ENCODE measurements at places on chromosomes 3 and 15. TPM values are rescaled to one million over a fixed set of nuclear protein-coding genes. Genes with fewer than 3 reads are reported as not detected.

The TF gene
- polyA plus RNA-seq = 7.9 TPM

The CD80 gene
- 0.20 TPM for polyA plus RNA-seq

The GPR27 gene
- 8.7 TPM for polyA plus RNA-seq

The HCN4 gene
- 1.2 TPM for polyA plus RNA-seq

The COL6A5 gene
- 0.07 TPM for polyA plus RNA-seq

The TUSC7 gene
- not detected for polyA plus RNA-seq

The GRK7 gene
- polyA plus RNA-seq = 0.18 TPM

The AGBL1 gene
- 0.18 TPM for polyA plus RNA-seq

The EEF1AKMT4 gene
- polyA plus RNA-seq = 2.2 TPM

The WDR72 gene
- 82.4 TPM for polyA plus RNA-seq

The TTLL13 gene
- 0.45 TPM for polyA plus RNA-seq

The IQCB1 gene
- 41.8 TPM for polyA plus RNA-seq

The CFAP92 gene
- 1.7 TPM for polyA plus RNA-seq

The BFSP2 gene
- polyA plus RNA-seq = 0.33 TPM

The FEZF2 gene
- polyA plus RNA-seq = not detected

The TRANK1 gene
- polyA plus RNA-seq = 9.9 TPM

The RASL12 gene
- 6.1 TPM for polyA plus RNA-seq

The HMG20A gene
- 77.0 TPM for polyA plus RNA-seq

The ACTC1 gene
- polyA plus RNA-seq = 1.0 TPM

The ZNF148 gene
- 51.8 TPM for polyA plus RNA-seq

The SI gene
- not detected for polyA plus RNA-seq

The CHP1 gene
- polyA plus RNA-seq = 66.7 TPM

Data from left kidney (tissue), 8 donors.